Hematopoietic multipotent progenitor cell treated with erythropoietin and hydrocortisone succinate and interleukin-3 and kit ligand, for 15 days (in vitro differentiated cells): ENCODE measurements at places on chromosomes 7 and 10.

- no peak for DNase-seq
Observed at GRCh38 chr7:88280801-88281200, 25.9 kb downstream of the STEAP4 start.

GRCh38 chr10:80442879-80443278 is 11.2 kb upstream of the TSPAN14 start:
- peak; percentile 44 for DNase-seq

DNA sequence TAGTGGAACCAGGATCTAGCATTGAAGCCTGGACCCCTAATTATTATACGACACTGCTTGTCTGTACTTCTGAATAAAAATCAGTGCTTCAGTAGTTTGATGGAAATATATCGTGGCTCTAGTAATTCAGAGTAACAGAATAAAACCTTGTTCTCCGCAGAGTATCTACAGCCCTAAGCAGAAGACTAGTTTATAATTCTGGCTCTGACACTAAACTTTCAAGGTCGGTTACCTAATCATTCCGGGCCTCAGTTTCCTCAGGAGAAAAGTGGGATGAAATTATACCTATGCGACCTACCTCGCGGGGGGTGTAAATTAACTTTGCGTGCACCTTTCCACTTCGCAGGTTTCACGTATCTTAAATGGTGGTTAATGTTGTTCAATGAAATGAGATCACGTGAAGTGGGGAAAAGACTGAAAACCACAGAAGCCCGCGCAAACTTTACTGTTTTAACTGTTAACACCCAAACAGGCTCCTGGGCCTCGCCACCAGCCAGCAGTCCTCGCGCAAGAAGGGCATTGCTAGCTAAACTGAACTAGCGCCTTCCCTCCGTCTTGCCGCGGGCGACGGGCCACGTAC is 615 bp downstream of the THAP5 start:
- DNase-seq = no peak

DNA sequence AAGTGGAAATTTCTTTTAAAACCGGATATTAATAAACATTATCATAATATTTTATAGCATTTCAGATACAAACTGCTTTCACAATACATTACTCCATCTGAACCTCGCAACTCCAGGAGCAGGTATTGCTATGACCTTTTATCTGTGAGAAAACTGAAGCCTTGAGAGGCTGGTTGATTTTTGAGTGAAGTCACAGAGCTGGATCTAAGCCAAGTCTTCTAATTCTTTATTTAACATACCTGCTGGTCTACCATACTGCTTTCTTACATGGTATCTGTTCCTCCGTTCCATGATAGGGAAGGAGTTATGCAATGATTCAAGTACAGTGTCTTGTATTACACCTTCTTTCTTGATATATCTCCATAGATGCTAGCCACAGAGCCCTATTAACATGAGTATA is 37.4 kb upstream of the ITGB8 start:
- no peak for DNase-seq

- DNase-seq = no peak
Observed at GRCh38 chr7:87874066-87874465, 2.1 kb downstream of the SLC25A40 start.

- no peak for DNase-seq
Observed at GRCh38 chr7:11332865-11333228, 359.2 kb downstream of the PHF14 start.

DNA sequence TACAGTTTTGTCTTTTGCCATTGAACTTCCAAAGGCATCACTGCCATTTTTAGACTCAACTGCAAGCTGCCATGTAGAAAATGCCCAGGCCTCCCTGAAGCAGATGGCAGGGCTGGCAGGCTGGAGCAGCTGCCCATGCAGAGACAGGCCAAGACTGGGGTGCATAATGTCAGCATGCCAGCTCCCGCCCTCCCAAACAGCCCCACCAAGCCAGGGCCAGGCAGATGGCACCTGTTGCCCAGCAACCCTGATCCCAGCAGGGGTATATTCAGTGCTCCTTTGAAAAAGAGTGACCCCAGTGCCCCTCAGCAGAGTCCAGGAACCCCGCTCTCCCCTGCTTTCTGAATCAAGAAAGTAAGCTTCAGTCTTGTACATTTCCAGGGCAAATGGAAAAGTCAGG is 32.6 kb downstream of the VSTM4 start:
- no peak for DNase-seq

GRCh38 chr7:3559278-3559677 is 258.2 kb downstream of the SDK1 start:
- DNase-seq = no peak
